ENCODE measurements at places on chromosomes 7 and 10.

DNA sequence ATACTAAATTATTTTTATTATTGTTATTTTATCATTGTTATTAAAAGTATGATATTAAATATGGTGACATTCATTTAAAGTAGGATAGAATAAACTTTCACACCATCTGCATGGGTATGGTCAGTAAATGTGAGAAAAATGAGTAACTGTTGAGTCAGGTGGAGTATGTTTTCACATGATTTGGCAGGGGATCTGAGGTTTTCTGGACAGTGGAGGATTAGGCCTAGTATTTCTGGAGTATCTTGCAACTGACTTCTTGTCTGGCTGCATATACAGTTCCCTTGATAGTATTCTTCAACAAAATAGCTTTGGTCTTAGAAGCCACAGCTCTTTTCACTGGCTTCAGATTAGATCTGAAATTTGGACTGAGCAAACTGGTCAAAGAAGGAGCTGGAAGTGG is 54.5 kb downstream of the GBF1 start:
- no peak for DNase-seq

DNA sequence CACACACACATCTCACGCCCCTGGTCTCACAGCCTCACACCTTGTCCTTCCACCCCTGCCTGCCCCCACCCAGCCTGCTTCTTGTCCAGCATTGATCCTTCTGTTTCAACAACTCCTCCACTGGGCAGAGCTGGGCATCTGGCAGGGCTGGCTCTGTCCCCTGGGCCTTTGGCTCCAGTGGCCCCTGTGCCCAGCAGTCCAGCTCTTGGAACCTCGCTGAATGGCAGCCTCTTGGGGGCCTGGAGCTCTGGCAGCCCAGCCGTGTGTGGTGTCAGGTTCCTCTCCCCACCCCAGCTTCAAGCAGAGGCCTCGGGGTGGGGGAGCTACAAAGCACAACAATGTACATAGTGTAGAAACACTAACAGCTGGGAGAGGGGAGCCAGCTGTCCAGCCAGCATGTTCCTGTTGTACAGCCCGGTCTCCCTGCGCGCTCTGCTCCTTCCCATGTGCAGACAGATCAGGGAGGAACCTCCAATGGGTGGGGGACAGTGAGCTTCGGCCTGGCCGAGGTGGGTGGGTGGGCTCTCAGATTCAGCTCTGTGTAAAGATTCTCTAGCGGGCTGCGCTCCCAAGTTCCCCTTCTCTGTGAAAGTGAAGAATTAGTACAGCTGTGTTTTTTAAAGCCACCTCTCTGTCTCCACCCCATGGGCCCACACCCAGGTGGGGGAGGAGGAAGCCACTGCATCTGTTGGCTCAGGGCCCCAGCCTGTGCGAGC is 19.4 kb downstream of the ZMIZ2 start:
- no peak for DNase-seq

DNA sequence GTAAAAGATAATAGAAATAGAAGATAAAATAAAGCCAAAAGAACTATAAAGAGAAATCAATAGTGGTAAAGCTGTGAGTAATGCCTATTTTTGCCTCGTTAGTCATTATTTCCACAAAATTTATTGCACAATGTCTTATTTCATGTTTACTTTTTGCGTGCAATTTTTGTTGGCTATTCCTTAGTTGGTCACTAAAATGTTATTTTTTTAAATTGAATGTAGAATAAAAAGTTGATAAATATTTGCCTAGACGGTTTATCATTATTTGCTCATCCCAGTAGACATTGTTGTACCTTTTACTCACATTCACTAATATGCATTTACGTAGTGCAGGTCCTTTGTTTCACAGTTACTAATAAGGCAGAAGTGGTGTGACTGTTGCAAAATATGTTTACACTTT is 227.8 kb upstream of the BMPER start:
- DNase-seq, result no peak

DNA sequence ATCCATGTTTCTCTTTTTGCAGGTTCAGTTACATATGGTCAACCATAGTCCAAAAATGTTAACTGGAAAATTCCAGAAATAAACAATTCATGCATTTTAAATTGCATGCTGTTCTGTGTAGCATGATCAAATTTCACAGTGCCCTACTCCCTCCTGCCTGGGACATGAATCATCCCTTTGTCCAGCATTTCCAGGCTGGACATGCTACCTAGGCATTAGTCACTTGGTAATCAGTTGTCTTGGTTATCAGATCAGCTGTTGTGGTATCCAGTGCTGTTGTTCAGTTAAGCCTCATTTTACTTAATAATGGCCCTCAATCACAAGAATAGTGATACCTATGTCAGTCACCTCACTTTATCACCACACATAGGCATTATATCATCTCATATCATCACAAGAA is 7.3 kb upstream of the PNLIP start:
- no peak for DNase-seq

DNA sequence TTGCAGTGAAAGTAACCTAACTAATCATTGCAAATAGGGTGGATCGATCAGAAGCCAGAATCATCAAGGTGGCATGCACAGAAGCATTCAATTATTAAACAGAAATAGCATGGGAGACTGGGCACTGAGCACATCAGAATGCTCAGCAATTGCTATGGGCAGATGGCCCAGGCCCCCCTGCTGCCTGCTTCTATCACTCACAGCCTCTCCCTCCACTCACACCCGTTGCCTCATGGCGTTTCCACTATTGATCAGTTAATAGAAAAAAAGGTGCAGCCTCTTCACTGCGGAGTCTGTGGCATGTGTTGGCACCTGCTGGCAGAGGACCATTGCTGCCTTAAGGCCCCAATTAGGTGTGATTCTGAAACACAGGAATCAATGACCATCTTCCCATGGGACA is 11.2 kb upstream of the HTR5A start:
- DNase-seq, result no peak

GRCh38 chr10:130027716-130028464 is 63.8 kb upstream of the EBF3 start:
- DNase-seq, result no peak

DNA sequence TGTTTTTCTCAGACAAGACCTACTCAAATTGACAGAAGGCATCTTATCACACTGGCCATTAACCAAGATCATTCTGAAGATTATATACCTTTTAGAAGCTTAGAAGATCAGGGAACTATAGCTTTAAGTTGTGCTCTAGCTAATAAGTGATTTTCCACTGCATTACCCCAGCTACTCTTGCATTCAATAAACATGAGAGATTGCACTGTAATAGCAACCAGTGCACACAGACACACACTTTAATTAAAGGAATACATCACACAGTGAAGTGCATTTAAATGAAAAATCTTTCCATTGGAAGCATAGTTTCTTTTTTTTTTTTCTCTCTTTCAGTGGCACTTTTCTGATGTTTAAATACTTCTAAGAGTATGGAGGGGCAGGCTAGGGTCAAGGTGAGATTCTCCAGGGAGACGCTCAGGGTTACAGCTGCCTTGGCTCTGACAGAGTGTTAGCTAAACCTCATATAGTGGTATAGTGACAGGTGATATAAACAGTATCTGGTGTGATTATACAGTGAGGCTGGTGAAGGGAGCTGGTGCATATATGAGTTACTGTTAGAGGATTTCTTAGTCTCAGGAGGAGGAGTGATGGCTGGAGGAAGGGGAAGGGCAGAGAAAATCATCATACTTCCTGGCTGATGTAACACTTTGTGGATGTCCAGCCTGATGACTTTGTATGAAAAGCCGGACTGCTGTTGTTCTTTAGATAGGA is 369.5 kb downstream of the SORCS3 start:
- DNase-seq, result no peak

GRCh38 chr7:3695602-3696001 is 394.6 kb downstream of the SDK1 start:
- DNase-seq, result no peak

GRCh38 chr7:25553580-25554291 is 325.4 kb upstream of the NPVF start:
- DNase-seq, result no peak

GRCh38 chr10:103445767-103446567 is 6.2 kb downstream of the CALHM2 start:
- DNase-seq, result no peak

- no peak for DNase-seq
Observed at GRCh38 chr7:139852482-139852845, 23.4 kb downstream of the TBXAS1 start.

- no peak for DNase-seq
Observed at GRCh38 chr10:6211341-6211670, 8.6 kb downstream of the PFKFB3 start.

DNA sequence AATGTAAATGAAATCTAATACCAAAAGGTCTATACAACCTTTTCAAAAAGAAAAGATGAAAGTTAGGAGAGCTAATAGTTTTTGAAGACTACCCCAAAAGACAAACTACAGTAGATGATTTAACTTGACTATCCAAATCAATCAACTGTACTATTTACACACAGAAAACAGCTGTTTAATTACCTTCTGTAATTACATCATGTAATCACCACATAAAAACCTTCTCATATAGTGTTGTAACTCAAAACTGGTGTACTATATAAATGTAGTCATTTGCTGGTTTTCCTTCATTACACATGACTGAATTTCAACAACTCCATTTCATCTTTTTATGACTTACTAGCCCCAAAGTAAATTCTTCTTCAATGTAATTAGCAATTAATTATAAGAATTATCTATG is 4.5 kb downstream of the RTKN2 start:
- DNase-seq, result no peak

- no peak for DNase-seq
Observed at GRCh38 chr10:123139521-123140163, 3.9 kb downstream of the HMX3 start.

DNA sequence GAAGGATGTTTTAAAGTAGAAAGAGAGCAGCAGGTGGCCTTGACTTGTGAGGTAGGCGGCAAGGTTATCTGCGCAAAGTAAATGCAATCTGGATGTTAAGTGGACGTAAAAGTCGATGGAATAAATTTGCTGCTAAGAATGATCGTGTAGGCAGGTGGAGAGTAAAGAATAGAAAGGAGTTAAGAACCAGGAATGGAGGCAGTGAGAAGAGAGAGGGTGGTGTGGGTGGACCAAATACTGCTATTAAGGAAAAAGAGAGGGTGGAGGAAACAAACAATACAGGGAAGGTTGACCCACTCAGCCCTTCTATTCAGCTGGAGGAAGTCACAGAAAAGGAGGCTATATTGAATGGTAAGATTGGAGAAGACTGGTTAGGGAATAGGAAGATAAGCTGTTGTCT is 1.9 kb upstream of the CUL1 start:
- no peak for DNase-seq

DNA sequence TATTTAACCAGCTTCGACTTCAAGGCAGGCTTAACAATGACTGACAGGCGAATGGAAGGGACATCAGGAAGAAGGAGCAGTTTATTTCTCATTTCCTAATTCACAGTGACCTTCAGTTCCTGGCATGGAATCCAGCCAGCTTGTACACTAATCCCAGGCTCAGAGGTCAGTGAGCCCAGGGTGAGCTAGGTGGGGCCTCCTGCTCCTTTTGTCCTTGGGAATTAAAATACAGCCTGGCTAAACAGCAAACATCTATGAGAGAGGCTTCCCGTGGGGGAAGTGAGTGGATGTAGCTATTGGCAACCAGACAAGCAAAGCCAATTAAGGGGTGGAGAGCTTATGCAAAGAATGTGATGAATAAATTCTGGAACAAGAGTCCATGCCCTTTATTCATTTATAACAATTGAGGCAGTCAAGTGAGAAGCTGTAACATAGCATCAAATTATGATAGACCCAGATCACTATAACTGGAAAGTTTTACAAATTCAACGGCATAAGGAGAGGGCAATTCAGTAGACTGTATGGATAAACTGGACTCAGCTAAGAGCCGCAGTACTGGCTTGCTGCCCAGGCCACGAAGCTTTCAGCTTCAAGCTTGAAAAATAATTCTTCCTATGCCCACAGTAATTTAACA is 57.1 kb downstream of the STK17A start:
- DNase-seq, result no peak

DNA sequence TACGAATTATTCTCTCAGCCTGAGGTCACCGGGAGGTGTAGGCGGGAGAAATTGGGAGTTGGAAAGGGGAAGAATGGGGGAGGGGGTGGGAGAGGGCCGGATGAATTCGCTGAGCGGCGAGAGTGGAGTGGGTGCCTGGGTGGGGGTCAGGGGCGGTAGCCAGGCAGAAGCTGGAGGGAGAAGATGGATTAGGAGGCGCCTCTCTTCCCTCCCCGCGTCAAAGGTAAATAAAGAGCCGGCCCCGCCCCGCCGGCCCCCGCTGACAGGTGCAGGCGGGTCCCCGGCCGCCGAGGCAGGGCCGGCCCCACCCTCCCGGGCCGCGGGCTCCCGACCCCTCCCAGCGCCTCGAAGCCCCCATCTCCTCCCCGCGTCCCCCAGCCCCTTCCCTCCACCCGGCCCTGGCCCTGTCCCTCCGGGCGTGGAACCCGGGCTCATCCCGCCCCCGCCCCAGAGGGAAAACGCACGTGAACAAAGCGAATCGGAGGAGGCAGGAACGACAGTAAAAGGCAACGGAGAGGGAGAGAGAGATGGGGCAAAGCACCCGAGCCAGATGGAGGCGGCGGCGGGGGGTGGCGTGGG is 872 bp downstream of the FAM131B start:
- no peak for DNase-seq

DNA sequence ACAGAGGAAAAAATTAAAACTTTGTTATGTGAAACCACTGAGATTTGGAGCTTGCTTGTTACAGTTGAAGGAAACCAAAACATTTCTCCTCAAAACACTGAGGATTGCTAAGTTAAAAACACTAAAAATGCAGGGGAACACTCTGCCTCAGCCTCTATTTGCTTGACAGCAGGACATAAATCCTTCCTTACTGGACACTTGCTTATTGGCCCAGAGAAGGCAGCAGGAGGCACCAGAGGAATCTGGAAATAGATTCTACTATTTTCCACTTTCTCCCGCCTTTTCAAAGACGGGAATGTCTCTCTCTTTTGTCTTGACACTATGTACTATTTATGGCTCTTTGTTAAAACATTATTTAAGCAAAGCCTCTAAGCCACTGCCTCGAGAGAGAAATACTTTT is 67.9 kb downstream of the MTURN start:
- DNase-seq, result no peak

DNA sequence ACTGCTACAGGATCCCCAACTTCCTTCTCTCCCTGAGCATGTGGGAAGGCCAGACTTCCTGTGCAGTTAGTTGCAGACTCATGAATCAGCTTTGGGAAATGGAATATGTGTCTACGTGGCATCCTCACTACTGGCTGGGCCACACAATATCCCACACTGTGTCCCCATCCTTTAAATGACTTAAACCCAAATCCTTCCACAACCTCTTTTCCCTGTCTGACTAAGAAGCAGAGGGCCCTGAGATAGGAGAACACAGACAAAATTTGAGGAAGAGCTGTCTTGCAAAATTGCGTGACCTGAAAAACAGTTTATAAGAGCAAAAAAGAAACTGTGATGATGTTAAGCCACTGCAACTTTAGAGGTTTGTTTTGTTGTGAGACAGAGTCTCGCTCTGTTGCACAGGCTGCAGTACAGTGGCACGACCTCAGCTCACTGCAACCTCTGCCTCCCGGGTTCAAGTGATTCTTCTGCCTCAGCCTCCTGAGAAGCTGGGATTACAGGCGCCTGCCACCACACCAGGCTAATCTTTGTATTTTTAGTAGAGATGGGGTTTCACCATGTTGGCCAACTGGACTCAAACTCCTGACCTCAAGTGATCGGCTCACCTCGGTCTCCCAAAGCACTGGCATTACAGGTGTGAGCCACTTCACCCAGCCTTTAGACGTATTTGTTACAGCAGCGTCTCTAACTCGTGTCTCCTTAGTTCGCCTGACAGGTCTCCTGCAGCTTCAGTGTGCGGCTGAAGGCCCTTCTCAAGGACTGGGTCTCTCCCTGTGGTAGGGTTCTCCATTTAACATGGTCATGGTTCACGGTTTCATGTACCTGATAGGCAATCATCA is 46.9 kb upstream of the SFMBT2 start:
- no peak for DNase-seq

GRCh38 chr10:113099431-113100183 is 149.6 kb downstream of the TCF7L2 start:
- DNase-seq, result no peak
